Stimulated activated CD8-positive, alpha-beta memory T cell treated with anti-CD3 and anti-CD28 coated beads, Interleukin-15, amount 100 ng/mL, for 24 hours (primary cell): ENCODE measurements at places on chromosomes 1 and 21.

- DNase-seq, result no peak
These were observed 5.1 kb upstream of the NES start for GRCh38 chr1:156682166-156682890.

DNA sequence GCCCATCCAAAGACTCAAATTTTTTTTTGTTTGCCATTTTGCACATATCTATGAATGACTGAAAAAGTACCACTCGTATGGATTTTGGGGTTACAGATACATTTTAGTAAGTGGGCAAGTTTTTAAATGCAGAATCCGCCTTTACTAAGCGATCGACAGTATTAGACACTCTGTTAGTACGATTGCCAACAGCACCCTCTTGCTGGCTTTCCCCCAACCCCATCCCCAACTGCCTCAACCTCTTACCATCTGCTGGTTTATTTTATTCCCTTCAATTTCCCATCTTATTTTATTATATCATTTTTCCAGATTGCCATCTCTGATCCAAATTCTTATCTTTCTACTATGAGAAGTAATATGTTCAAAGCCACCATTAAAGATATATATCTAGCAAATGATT, 244.8 kb downstream of the LRRIQ3 start:
- no peak for DNase-seq

GRCh38 chr1:191546803-191547202, 611.5 kb upstream of the RGS18 start:
- DNase-seq, result no peak

- DNase-seq, result no peak
These were observed 282.6 kb upstream of the DPYD start for GRCh38 chr1:98203466-98203865.

DNA sequence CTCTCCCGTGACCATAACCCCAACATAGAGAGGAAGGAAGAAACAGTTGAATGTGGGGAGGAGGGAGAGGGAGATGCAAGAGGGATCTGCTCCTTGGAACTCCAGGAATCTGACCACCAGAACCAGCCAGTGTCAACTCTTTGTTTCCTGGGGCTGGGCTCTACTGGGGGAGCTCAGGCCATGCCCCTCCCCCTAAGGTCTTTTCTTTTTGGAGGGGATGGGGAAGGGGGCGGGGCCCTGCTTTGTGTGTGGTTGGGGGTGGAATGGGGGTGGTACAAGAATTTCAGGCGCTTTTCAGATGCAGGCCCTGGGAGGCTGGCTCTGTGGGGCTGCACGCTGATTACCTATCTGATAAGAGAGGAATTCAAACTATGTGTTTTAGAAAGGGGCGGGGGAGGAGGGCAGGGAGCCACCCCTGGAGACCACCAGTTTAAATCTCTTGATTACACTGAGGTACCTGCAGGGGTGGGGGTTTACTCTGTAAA, 8.3 kb downstream of the LIN28A start:
- DNase-seq, result no peak

- DNase-seq, result no peak
These were observed 35.0 kb downstream of the UCK2 start for GRCh38 chr1:165862448-165862847.

- no peak for DNase-seq
These were observed 62.2 kb upstream of the GRIK3 start for GRCh38 chr1:37096523-37096922.

GRCh38 chr1:8510041-8510823, 192.3 kb downstream of the SLC45A1 start:
- no peak for DNase-seq

DNA sequence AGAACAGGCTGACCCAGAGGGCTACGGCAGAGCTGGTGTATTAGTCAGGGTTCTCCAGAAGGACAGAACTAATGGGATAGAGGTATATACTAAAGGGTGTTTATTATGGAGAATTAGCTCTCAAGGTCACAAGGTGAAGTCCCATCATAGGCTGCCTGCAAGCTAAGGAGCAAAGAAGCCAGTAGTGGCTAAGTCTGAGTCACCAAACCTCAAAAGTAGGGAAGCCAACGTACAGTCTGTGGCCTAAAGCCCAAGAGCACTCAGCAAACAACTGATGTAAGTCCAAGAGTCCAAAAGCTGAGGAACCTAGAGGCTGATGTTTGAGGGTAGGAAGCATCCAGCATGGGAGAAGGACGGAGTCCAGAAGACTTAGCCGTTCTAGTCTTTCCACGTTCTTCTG, 179.2 kb downstream of the BACH1 start:
- DNase-seq, result no peak
